Kidney (tissue), 22 donors: ENCODE measurements at places on chromosomes 3 and 15.

DNA sequence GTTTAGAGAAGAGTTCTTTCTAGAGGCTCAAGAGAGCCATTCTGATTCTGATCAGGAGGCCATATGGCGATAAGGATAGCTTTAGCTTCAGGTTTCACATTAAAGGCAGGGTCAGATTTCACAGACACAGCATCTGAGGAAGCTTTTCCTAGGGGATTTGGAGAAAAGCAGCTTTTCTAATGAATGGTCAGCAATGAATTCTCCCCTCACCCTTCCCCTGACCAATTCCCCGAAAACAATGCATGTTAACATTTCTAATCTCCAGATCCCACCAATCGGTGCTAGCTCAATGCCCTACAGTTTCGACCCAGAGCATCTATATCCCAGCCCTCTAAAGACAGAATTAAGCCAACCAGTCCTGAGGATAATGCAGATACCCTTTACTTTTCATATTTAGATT, 9.8 kb downstream of the AGBL1 start:
- no peak for DNase-seq

DNA sequence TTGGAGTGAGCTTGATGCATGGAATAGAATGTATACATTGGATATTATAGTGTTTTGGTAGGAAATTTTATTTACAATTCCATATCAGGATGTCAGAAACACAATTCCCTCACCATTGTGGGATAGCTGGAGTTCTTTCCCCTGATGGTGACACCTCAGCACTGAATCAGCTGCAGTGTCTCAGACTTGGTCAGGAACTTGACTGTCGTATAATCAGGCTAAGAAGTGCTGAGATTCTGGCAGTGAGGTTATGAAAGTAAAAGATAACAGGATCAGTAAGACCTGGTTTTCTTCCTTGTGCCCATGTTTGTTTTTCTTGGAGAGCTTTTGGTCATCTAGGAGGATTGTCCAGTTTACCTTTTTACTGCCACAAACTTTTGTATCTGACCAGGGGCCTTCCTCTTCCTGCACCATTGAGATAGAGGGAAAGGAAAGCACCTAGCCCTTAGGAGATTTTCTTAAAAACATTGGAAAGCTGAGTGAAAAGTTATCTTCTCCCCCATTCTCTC, 27.3 kb upstream of the ST3GAL6 start:
- no peak for DNase-seq

DNA sequence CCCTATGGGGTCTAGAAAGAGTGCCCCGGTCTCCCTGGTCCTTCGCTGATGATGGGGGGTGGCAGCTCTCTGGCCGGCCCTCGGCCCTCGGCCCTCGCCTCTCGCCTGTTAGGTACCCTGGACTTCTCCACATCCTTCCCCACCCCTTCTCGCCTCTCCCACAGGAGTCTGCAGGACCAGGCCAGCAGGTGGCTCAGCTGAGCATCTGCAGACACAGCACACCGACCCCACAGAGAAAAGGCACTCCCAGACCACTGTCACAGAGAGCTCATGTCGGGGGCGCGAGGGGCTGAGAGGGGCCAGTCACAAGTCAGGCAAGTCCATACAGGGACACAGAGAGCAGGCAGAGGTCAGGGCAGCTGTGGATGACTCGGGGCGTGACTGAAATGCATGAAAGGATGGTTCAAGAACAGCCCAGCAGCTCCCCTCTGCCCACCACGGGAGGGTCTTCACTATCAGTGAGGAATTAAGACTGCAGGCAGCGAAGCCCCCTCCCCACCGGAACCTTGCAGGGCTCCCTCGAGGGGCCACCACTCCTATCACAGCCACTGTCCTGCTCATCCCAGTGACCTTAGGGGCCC, 181.7 kb upstream of the NSMCE3 start:
- DNase-seq, result peak; percentile 8

GRCh38 chr3:40869013-40869412, 330.3 kb upstream of the CTNNB1 start:
- DNase-seq, result no peak

DNA sequence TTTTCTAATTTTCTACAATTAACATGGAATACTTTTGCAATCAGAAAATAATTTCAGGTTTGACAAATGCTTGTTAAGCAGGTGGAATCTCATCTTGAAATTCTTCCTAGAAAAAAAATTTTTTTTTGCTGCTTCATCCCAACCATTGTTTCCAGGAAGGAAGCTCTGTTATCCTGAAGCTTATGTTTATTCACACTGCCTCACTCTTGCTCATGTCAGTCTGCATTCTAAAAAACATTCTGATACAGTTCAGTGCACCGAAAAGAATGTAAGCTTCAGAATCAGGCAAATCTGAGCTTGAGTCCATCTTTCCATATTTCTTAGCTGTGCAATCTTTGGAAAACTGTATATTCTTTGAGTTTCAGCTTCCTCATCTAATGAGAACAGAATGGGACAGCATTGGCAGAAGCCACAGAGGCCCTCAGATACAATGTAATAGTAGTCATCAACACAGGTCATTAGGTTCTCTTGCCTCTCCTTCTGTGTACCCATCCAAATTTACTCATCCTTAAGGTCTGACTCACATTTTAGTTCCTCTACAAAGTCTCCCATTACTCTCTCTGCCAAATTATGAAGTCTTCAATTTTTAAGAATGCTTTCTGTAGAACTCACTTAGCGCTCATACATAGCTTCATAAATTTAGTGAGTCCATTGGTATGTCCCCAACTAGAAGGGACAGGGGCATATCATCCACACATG, 881.8 kb upstream of the NR2F2 start:
- DNase-seq, result no peak

DNA sequence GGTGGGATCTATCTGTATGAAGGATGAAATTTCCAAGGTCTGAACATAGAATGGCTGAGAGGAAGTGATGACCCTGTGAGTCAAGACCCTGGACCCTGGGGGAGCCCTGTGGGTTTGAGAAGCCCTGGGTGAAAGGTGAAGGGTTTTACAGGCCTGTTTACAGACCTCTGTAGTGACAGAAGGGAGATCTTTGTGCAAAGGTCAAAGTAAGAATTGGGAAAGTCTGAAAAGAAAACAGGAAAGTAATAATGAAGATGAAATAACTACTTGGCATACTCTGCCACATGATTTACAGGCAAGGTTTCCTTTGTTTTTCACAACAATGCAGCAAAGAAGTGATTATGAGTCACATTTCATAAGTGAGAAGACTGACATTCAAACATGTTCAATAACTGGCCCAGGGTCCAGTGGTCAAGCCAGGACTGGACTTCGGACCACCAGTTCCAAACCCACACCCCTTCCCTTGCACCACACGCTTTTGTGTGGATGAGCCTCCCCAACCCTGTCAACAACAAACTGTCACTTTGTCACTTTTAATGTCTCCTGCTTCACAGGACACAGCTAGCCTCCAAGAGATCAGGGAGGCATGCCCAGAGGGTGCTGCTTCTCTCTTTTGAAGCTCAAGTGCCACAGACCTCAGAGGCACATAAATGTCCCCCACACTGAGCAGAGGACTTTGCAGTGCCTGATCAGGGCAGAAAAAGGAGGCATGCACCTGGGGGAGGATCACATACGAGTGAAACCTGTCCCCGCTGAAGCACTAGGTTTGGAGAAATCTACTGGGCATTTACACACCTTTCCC, 21.5 kb downstream of the CD86 start:
- DNase-seq, result no peak

- DNase-seq, result peak; percentile 52
Observed at GRCh38 chr3:128322030-128323022, 144.4 kb downstream of the DNAJB8 start.

- DNase-seq, result no peak
Observed at GRCh38 chr3:85560088-85560785, 601.4 kb downstream of the CADM2 start.

GRCh38 chr15:40927873-40928806, 1.0 kb upstream of the DLL4 start:
- no peak for DNase-seq

- DNase-seq, result no peak
Observed at GRCh38 chr3:17030438-17030837, 145.7 kb downstream of the PLCL2 start.

DNA sequence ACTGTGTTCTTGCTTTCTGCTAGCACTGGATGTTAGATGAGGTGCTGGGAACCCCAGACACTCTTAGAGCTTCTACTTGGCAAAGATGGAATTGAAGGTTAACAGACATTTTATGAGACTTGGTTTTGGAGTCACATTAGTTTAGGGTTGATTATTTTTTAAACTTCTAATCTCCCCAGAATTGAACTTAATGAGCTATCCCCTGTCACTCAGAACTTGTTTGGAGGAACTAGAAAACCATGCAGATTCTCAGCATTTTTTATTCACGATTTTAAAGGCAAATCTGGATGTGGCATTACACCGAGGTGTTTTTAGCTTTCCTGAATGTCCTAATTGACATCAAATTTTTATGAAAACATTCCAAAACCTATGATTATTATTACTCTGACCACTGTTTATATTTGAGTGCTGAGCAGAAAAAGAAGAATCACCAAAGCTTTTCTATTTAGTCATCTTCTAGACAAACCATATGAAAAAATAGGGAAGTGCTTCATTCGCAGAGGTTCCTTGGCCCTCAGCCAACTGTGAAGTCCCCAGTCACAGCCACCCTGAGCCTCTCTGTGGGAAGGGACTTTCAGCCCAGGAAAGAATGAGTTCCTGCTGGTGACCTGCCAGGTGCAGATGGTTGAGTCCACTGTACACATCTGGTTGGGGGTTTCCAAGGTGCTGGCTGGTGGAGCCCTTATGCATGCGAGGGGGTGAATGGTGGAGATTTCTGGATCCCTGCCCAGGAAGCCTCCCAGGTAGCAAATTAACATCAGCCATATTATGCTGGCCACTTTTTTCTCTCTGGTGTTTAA, 196.0 kb upstream of the TOPAZ1 start:
- peak; percentile 47 for DNase-seq
